ENCODE measurements at places on chromosomes 2 and 18.

DNA sequence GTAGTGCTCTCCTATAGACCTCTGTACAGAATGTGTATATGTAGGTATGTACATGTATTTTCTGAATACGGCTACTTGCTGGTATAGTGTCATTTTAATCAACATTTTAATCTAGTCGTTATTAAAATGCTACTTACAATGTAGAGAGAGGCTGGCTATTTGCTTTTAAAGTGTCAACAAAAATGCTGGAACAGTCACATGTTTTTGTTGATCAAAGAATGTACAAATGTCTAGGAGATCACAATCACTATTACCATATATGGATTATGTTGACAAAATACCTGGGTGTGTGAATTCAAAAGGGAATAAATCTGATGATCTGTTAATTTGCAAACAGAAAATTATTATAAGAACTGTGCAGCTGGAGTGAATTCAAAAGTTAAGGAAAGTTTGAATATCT, 170.3 kb downstream of the CAMKMT start:
- DNase-seq, result no peak

DNA sequence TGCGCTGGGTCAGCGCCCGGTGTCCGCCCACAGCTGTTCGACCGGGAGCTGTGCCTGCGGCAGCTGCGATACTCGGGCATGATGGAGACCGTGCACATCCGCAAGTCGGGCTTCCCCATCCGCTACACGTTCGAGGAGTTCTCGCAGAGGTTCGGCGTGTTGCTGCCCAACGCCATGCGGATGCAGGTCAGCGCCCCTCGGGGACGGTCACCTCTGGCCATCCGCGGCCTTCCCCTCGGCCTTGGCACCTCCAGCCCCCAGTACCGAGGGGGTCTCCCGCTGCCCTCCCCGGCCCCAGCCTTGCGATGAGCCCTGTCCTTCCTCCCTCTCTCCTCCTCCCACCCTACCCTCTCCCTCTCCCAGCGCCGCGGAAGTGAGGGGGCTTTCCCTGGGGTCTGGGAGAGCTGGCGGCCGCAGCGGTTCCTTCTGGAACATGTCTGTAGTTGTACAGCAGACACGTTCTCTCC, 53.2 kb upstream of the GPR17 start:
- no peak for DNase-seq

DNA sequence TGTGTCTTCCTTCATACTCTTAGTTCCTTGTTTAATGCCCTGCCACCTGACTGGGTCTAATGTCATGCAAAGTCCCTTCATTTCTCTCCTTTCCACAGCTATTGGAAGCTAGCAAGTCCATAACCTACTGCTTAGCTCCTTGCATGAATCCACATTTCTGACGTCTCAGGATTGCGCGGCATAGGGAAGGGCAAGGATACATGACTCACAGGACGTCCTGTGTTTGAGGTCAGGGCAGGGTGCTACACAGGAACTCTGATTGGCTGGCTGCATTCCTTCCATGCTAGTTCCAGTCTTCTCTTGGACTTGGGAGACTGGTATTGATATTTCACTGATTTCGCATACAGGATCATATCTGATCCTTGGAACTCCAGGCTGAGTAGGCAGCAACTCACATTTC, 137.9 kb downstream of the CDH2 start:
- no peak for DNase-seq

DNA sequence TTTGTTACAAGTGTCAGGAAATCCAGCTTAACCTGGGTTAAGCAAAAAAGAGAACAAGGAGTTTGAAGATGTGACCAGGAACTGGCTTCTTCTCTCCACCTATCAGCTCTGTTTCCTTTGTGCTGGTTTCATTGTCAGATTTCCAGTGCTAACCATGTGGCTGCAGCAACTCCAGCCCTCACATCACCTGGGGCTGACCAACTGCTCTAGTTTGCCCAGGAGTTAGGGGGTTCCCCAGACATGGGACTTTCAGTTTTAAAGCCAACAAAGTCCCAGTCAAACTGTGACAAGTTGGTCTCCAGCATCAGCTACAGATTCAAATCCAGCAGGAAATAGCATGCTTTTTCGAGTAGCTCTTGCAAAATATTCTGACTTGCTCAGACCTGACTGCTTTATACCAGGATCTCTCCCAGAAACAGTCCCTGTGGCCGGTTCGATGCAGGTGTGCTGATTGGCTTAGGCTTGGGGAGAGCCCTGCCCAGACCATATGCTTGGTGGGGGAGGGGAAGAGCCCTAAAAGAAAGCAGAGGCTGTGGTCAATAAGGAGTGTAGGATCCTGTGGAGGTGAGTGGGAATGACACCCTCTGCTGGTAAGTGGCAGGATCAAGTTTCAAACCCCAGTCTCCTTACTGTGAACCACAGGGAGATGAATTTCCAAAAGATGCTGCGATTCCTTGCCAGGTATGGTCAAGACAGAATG, 49.5 kb downstream of the KCNE4 start:
- DNase-seq, result peak; percentile 21

DNA sequence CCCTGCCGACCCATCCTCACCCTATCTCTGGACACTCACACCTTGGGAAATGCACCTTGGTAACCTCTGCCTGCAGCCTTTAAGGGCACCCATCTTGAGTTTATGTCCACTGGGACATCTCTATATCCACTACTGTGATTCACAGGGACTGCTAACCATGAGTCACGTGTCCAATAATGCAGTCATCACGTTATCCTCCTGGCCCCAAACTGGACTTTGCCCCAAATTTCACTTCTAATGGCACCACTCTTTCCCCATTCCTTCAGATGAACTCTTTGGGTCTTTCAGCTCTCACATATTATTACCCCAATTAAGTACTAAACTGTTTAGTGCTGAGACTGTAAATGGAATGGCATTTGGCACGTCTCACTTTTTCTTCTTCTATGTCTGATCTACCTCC, 71.2 kb upstream of the TMEM200C start:
- DNase-seq, result no peak

- DNase-seq, result no peak
These were observed 54.7 kb downstream of the EMILIN2 start for GRCh38 chr18:2901423-2901985.

DNA sequence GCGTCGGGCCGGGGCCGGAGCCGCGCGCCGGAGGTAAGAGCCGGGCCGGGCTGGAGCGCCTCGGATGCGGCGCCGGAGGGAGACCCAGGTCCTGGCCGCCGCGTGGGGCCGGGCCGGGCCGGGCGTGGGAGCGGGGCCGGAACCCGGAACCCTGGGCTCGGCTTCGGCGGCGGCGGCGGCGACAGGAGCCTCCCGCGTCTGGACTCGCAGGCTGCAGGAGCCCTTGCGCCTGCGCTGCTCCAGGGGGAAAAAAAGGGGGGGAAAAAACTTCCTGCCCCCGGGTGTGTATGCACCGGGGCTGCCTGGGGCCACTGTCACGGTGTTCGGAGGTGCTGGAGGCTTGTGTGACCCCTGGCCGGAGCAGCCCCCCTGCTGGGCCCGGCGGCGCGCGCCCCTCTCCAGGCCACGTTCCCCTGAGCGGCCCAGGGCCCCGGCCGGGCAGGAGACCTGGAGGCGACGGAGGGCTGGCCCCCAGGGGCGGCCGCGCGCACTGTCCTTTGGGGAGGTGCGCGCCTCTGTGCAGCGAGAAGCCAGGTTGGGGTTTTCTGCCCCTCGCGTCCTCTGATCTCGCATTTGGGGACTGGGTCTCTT, 864 bp downstream of the KLHL29 start:
- peak; percentile 81 for DNase-seq

GRCh38 chr2:118268268-118268667, 180.0 kb downstream of the INSIG2 start:
- no peak for DNase-seq

- DNase-seq, result no peak
These were observed 624.9 kb upstream of the CDH2 start for GRCh38 chr18:28801876-28802275.

GRCh38 chr2:215540658-215541057, 104.8 kb upstream of the FN1 start:
- DNase-seq, result no peak

- DNase-seq, result no peak
These were observed 64.4 kb upstream of the FOSL2 start for GRCh38 chr2:28327956-28328922.

DNA sequence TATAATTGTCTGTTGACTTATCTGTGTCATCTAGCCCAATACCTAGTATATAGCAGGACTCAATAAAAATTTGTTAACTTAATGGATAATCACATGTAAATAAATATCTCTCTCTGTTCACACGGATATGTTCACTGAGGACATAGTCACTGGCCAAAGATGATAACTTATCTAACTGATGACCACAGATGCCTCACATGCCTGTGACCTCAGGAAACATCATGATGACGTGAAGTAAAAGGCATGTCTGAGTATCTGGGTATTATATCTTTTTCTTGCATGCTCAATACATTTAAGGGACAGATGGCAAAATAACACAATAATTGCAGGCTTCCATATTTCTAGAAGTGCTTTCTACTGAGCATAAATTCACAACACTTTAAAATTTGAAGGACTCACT, 41.4 kb upstream of the PARD3B start:
- no peak for DNase-seq

- DNase-seq, result no peak
These were observed 20.2 kb upstream of the COL5A2 start for GRCh38 chr2:189199797-189200196.

DNA sequence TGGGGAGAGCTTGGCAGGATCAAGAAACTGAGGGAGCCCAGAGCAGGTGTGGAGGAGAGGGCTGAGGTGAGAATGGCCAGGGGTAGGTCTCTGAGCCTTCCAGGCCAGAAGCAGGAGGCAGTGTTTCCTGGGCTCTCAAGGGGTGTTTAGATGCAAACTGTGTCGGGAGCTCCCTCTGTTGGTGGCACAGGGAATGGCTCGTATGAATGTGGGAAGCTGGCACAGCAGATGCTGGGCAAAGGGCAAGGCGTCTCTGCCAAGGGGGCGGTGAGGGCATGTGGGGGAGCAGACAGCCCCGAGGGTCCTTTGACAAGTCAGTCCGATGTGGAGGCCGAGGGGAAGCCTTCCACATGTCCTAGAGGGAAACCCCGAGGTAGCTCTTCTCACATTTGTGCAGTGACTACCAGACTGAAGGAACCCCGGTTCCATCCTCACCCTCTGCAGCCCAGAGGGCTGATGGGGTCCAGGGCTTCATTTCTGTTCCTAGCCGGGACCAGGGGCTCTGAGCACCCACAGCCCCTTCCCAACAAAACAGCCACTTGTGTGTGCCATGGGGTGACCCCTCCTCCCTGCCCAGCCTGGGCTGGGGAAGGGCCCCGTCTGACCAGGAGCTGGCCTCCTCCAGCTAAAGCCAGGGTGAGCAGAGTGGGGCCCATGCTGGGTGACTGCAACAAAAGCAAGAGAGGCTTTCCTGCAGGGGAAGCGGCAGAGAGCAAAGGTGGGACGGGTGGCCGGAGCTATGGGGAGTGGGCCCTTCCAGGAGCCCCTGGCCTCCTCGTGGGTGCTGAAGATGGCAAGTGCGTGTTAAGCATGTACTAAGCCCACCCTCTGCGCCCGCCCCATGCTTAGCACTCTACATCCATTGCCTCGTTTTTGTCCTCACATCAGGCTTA, 103.4 kb downstream of the SEPTIN10 start:
- DNase-seq, result peak; percentile 92

- DNase-seq, result no peak
These were observed 226.1 kb upstream of the APCDD1 start for GRCh38 chr18:10228326-10228725.

- peak; percentile 60 for DNase-seq
These were observed 494 bp downstream of the ANKZF1 start for GRCh38 chr2:219230059-219230540.

DNA sequence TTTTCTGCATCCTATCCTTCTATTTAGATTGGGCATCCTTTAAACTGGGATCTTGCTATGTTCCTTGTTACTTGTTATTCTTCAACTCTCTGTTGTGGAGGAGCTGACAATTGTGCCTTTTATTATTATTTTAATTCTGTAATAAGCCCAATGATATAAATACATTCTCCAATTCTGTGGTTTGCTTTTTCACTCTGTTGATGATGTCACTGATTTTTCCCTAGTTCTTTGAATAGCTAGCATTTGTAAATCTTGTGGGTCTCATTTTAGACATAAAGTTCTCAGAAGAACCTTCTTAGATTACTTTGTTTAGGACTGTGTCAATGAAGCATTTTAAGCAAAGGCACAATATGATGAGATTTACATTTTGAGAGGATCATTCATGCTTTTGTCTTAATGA, 79.5 kb upstream of the SLC8A1 start:
- DNase-seq, result no peak

GRCh38 chr2:72883356-72883962, 3.7 kb upstream of the SPR start:
- no peak for DNase-seq

Data from 8988T (cell line).